ENCODE measurements at places on chromosomes 1 and 21. TPM values are rescaled to one million over a fixed set of nuclear protein-coding genes. Genes with fewer than 3 reads are reported as not detected.

DNA sequence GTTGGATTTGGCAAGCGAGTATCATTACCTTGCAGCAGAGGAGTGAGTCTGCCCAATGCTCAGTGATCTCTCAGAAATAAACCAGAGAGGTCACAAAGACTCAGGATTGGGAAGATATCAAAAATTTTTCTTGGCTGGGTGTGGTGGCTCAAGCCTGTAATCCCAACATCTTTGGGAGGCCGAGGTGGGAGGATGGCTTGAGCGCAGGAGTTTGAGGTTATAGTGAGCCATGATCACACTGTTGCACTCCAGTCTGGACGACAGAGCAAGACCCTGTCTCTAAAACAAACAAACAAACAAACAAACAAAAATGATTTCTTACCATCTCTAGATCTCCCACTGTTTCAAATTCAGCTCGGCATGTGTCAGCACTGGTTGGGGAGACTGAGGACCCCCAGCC is 13.3 kb upstream of the BECN2 start:
- no peak overlapping the region for H3K4me3 ChIP-seq
- DNase-seq: no peak
- H3K27ac ChIP-seq: no peak overlapping the region
- H3K36me3 ChIP-seq: no peaks in the 10 kb centered on the region
- H3K27me3 ChIP-seq: no peaks in the 10 kb centered on the region

DNA sequence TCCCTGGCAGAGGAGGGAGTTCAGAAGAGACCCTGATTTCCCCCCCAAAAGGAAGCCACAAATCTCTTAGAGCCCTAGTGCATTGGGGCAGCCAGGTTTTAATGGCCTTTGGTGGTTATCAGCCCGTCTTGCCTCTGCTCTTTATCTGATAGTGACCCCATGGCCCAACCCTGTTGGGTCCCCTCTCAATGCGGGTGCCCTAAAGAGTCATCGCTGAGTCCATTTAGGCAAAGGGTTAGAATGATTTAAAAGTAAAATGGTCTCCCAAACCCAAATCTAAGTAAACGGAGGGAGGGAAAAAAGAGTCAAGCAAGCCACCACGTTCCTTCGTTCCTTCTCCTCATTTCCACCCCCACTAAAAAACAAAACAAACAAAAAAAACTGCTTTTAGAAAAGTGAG is 164.0 kb downstream of the RUNX1 start:
- H3K36me3 ChIP-seq: no peaks in the 10 kb centered on the region
- H3K4me3 ChIP-seq: no peak overlapping the region
- H3K27me3 ChIP-seq: no peaks in the 10 kb centered on the region

DNA sequence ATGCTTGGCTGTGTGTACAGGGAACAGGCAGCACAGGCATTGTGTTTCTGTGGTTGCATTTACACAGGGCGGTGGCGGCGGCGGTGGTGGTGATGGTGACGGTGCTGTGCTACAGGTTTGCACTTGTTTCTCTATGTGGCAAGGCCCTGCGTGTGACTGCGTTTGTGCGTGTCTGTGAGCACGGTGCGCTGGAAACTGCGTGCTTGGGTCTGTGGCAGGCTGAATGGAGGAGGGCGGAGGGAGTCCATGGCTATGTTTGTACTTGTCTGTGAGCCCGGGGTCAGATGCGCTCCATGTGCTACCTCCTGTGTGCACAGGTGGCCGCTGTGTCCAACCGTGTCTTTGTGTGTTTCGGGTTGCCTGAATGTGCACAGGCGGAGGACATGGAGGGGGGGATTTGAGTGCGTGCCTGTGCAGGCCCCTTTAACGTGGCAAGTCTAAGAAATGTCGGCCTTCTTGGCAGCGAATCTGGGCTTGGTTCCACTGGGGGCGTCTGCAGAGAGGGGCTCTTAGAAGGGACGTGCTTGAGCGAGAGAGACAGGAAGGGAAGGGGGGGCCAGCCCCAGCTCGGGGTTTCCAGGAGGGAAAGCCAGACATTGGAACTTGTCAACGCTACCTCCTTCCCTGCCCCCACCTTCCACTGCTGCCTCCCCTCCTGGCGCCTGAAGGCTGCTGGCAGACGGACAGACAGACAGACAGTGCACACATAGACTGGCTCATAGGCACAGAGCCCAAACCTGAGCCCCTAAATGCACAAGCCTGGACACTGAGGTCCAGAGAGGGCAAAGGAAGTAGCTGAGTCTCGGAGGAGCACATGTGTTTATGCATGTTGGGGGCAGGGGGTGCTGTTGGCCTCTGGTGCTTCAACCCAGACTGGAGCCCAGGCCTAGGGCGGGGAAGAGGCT is 32.7 kb upstream of the WASF2 start:
- peak overlapping the region; percentile 67 for H3K27ac ChIP-seq
- peak; percentile 53 for DNase-seq
- H3K36me3 ChIP-seq: no peaks in the 10 kb centered on the region
- peaks cover 85% of the 10 kb centered on the region for H3K4me1 ChIP-seq

- H3K36me3 ChIP-seq: no peaks in the 10 kb centered on the region
- DNase-seq: peak; percentile 41
- H3K27ac ChIP-seq: peak overlapping the region; percentile 1
- no peak overlapping the region for H3K4me3 ChIP-seq
- no peaks in the 10 kb centered on the region for H3K4me1 ChIP-seq
Measured at GRCh38 chr1:9542430-9542829, 3.2 kb downstream of the SLC25A33 start.

GRCh38 chr1:67824766-67825165 is 8.5 kb downstream of the GNG12 start:
- no peak for DNase-seq
- H3K27ac ChIP-seq: no peak overlapping the region
- H3K36me3 ChIP-seq: no peaks in the 10 kb centered on the region
- H3K27me3 ChIP-seq: no peaks in the 10 kb centered on the region
- peaks cover 11% of the 10 kb centered on the region for H3K4me1 ChIP-seq

- H3K4me3 ChIP-seq: no peak overlapping the region
- H3K27me3 ChIP-seq: no peaks in the 10 kb centered on the region
- no peaks in the 10 kb centered on the region for H3K36me3 ChIP-seq
- no peak for DNase-seq
- H3K4me1 ChIP-seq: no peaks in the 10 kb centered on the region
Measured at GRCh38 chr1:89888480-89889322, 67.9 kb downstream of the LRRC8D start.

- H3K4me1 ChIP-seq: peaks cover 11% of the 10 kb centered on the region
- H3K27ac ChIP-seq: peak overlapping the region; percentile 81
- DNase-seq: peak; percentile 67
- H3K27me3 ChIP-seq: no peaks in the 10 kb centered on the region
Measured at GRCh38 chr1:63593886-63594605, 835 bp downstream of the PGM1 start.

DNA sequence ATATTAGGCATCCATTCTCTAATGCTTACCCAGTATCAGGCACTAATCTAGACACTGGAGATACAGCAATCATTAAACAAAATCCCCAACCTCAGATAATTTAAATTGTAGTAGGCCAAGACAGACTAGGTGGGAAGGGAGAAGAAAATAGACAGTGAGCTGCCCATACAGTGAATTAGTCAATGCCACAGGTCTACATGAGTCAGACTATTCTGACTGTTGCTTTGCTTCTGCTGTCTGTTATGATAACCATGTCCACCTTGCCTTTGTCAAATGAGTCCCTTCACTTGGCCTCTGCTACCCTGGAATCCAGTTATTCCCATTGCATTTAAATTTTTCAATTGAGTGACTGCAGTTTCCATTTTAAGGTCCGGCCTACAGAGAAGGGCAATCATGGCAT is 59.5 kb downstream of the PIK3R3 start:
- H3K27ac ChIP-seq: no peak overlapping the region
- H3K4me1 ChIP-seq: no peaks in the 10 kb centered on the region
- H3K36me3 ChIP-seq: no peaks in the 10 kb centered on the region
- no peaks in the 10 kb centered on the region for H3K27me3 ChIP-seq
- DNase-seq: no peak
- no peak overlapping the region for H3K4me3 ChIP-seq

GRCh38 chr1:172719694-172720138 is 60.8 kb downstream of the FASLG start:
- H3K27ac ChIP-seq: no peak overlapping the region
- H3K4me1 ChIP-seq: no peaks in the 10 kb centered on the region
- DNase-seq: no peak
- no peaks in the 10 kb centered on the region for H3K36me3 ChIP-seq
- H3K4me3 ChIP-seq: no peak overlapping the region
- no peaks in the 10 kb centered on the region for H3K27me3 ChIP-seq

The OR2G6 gene
- not detected for polyA plus RNA-seq

The CCT3 gene
- 302 TPM for polyA plus RNA-seq

The BTG2 gene
- 25.4 TPM for polyA plus RNA-seq

The SPATA1 gene
- polyA plus RNA-seq: 6.0 TPM

Data from testis (tissue), 5 donors.